ENCODE measurements at places on chromosomes 16 and 17.

DNA sequence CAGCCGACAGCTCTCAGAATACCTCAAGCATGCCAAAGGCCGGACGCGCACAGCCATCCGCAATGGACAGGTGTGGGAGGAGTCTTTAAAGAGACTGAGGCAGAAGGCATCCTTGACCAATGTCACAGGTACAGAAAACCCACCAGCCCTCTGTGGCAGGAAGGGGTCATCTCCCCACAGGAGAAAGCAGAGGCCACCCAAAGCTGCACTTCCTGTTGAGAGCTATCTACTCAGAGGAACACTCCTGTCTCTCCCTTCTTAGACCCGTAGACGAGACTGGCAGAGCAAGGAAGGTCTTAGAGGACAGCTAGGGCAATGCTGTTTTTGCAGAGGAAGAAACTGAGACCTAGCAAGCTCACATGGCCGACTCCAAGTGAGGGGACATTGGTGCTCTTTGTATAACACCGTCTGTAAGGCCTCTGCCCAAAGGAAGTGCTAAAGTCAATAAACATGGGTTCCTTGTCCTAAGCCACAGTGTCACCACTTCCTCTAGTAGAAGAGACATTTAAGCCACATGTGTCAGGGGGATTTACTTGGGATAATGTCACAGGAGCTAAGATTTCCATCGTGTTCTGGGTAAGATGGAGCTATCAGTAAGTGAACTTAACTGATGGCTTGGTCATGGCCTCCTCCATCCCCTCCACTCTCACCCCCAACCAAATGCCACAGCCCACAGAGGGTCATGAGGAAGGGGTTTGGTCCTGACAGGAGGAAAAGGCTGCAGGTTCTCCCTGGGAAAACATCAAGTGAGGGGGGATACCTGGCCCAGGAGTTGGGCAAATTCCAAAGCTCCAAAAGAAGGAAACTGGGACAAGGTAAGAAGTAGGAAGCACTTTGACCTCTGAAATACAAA is 9.4 kb downstream of the LPO start:
- no peak for DNase-seq

DNA sequence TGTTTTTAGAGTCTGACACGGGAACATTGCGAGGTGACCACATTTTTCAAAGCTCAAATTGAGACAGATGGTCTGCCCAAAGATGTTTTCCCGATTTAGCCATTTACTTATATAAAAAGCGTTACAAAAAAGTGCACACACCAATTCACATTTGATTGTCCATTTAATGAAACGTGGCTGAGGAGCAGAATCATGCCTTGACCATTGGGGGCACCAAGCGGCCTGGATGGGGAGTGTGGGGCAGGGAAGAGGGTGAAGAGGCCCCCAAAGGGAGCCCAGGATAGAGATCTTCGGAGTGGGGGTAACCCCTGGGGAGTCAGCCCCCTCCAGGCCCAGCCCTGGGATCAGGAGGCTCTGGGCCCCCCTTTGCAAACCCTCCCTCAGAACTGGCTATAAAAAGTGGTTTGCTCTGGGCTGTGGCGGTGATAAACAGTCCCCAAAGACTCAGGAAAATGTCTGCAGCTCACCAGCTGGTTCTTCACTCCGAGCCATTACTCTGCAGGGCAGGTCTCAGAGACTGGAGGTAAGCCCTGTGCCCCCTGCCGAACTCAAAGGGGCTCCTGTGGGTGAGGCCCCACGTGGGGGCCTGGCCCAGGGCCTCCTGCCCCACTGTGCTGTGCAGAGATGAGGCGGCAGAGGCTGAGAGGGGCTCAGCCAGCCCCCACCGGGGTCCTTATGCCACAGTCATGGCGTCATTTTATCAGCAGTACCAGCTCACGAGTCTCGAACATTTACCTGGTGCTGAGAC is 105.9 kb upstream of the SEC14L1 start:
- DNase-seq: no peak

- DNase-seq: no peak
Measured at GRCh38 chr17:66667491-66668030, 167.4 kb upstream of the CACNG5 start.

- DNase-seq: no peak
Measured at GRCh38 chr16:15491411-15491810, 57.0 kb downstream of the BMERB1 start.

DNA sequence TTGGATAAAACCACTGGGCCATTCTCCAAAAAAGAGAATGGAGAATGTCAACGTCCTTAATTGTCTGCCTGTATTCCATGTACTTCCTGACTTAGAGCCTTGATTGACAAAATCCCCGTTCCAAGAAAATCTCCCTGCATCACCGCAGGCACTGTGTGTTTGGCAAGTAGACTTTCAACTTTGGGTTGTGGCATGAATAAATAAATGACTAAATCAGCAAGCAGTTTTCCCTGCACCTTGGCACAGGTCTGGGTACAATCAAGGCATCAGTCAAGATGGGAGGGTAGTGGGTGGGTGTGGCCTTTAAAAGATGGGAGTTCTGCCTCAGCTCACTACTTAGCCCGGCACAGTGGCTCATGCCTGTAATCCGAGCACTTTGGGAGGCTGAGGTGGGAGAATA is 248.5 kb upstream of the RPL38 start:
- DNase-seq: no peak

DNA sequence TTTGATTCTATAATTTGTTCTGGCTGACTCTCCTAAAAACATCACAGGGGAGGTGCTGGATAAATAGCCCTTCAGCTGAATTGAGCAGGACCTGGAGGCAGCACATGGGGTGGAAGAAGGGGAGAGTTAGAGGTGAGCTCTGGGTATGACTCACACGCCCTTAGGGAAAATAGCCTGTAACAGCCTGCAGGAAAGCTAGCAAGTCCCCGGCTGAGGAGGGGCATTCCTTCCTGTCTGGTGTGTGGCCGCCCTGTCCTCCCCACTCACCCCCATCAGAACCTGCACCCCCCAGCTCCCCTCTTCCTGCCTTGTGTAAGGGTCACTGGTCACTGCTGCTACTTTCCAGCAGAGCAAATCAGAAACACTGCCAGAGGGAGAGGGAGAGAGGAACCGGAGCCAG is 187.4 kb downstream of the C16orf95 start:
- no peak for DNase-seq

DNA sequence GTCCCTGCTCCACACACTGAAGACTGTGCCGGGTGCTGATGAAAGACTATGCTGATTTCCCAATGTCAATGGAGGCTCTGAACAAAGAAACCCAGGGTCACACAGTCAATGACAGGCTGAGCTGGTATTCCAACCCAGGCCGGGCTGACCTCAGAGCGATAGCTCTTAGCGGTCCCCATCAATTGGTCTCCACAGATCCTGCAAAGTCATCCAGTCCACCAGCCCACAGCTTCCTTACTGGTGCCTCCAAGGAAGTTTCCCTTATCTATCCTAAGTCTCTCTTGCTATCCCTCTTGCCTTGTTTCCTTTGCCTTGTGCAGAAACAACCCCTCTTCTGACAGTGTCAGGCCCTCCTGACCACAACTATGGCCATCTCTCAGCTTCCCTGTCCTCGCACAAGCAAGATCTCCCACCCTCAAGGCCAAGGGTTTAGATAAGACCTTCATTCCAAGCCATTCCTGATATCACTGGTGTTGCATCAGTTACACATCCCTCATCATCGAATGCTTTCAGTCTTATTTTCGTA is 52.7 kb upstream of the KSR1 start:
- no peak for DNase-seq

DNA sequence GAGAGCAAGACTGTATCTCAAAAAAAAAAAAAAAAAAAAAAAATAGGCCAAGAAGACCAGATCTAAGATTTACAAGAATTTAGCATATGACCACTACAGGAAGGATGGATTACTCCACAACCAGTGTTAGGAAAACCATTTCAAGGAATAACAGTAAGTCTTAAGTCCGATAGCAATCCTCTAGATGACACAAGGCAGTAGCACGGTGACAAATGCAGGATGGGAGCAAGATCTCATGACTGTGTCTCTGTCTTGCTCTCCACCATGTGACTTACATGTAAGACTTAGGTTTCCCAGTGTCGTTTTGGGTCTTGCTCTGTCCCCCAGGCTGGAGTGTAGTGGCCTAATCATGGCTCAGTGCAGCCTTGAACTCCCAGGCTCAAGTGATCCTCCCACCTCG is 27.8 kb downstream of the C16orf96 start:
- no peak for DNase-seq

- no peak for DNase-seq
Measured at GRCh38 chr16:29712809-29713208, 33.0 kb downstream of the C16orf54 start.

DNA sequence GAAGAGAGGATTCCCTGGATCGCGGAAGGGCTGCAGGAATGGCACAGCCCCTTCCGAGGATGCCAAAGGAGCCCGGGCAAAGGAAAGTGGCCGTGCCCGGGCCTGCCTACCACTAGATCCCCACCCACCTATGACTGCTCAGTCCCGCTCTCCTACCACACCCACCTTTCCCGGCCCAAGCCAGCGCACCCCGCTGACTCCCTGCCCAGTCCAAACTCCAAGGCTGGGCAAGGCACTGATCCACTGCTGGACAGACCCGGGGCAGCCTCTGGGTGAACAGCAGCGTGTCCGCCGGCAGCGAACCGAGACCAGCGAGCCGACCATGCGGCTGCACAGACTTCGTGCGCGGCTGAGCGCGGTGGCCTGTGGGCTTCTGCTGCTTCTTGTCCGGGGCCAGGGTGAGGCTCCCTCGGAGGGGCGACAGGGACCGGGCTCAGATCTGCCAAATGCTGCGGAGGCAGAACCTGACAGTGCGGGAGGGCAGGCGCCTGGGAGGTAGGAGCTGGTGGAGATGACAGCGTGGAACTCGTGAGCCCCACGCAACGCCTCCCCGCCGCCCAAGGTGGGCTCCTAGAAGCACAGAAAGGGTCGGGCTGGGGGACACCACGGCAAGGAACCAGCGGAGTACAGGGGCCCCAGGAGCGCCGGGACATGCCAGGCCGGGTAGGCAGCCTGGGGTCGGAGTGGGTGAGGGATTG is at the start of gene CES2:
CES2 (plus strand) TSS at position 203 of the 698 bp plus-strand sequence; CDS start at position 323, 120 bp downstream.
- no peak for DNase-seq

DNA sequence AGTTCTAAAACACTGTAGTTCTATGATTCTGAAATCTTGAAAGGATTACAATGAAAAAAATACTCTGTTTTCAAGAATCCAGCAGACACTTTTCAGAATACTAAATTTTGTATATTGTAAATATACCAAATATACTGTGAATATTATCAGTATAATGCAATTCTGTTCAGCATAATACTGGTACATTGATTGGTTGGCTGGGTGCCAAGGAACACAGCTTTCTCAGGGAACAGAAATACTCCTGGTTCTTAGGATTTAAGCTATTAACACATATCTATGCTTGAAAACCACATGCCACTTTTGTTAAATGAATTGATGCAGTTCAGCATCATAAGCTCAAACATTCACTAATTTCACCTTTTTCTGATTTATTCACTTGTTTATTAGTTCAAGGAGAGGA is 2.5 kb upstream of the GINS3 start:
- DNase-seq: no peak

DNA sequence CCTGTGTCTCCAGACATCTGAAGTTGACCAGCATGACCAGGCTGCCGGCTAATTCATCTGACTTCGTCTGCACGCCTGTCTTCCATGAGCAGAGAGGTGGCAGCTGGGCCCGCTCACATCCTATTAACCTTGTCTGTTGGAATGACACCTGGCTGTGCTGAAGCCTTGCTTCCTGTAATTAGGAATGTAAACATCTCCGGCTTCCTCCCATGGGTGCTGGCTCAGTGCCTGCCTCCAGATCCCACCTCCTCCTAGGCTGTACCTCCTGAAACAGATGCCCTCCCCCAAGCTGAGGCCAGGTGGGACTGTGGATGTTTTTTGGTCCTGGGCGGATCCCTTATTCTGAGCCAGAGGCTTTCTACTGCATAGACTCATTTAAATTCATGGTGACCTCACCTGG is 296.3 kb downstream of the HS3ST4 start:
- no peak for DNase-seq

DNA sequence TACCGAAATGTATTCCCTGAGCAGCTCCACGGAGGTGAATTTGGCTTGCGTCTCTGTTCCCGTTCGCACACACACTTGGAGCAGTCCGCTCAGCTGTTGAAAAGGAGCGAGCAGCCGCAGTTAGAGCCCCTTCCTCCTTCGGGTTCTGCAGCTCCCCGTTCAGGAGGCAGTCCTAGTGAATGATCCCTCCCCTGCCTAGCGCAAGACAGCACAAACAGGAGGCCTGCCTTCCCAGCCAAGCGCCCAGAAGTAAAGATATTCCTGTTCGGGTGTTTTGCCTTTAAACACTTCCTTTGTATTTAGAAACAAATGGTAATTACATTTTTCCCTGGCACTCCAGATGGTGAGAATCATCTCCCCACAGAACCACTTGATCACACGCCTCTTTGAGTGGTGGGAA is 64.7 kb downstream of the ABCC12 start:
- no peak for DNase-seq

DNA sequence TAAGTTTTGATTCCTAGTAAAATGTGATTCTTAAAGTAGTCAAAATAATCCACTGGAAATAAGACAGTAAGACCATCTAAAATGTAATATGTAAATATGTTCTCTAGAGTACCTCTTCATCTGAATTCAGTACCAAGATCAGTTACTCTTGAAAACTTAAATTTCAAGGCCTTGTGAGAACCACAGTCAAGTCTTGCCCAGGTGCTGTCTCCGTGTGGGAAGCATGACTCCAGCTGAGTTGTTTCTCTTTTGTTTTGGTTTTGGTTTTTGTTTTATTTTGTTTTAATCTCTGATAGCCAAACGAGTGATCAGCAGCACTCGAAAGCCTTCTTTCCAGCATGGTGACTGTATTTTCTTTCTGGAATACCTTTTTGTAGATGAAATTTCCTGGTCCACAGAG is 907.0 kb downstream of the KCNJ18 start:
- no peak for DNase-seq

DNA sequence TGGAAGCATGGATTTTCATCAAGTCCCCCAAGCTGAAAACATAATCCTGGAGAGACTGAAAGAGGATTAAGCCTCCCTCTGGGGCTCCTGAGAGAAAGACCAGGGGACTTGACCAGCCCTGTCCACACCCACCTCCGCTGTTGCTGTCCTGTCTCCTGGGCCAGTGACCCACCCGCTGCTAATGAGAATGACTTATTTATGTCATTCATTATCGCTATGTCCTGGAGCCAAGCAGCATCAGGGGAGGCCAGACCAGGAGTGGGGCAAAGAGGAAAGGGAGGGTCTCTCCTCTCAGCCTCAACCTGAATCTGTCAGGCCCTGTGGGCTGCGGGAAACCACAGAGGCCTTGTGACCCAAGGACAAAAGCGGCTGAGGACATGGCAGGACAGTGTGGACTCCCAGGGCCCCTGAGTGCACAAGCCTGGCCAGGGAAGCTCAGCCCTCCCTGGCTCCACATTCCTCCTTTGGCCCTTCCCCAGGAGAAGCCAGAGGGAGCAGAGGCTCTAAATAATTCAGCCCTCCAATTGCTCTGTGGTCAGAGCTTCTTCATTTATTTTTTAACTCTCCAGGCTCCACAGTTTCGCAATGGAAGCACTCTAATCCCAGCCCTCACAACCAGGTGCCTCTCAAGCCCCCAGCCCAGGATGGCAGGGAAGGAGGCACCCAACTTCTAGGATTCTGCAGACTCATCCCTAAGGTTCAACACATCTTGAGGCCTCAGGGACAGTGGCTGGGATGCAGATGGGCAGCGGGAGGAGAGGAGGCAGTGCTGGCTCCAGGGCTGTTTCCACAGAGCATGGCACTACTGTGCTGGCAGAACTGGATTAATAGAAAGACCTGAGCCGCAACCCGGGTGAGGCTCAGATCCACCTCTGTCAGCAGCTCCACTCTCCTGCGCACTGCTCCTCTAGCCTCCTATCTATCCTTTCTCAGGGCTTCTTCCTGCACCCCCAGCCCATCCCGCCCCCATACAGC is 19.1 kb downstream of the CUEDC1 start:
- no peak for DNase-seq

All from bone marrow (tissue), 2 donors.